ENCODE measurements at places on chromosomes 13 and 19.

DNA sequence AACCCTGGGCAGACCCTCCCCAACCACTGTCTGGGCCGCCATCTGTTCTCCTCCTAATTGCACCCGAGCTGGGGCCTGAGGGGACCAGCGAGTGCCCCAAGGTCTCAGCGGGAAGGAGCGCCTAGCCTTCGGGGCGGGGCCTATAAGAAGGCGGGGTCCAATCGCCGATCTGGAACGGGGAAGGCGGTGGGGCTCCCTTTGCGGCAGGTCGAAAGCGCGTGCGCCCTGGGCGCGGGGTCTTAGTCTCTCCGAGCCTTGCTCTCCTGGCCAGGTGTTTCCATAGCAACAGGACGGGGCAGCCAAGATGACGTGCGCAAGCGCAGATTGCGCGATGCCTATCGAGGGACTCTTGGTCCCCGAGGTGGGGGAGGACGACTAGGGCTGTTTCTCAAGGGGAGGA, 2.8 kb downstream of the MAST1 start:
- DNase-seq = peak; percentile 20

DNA sequence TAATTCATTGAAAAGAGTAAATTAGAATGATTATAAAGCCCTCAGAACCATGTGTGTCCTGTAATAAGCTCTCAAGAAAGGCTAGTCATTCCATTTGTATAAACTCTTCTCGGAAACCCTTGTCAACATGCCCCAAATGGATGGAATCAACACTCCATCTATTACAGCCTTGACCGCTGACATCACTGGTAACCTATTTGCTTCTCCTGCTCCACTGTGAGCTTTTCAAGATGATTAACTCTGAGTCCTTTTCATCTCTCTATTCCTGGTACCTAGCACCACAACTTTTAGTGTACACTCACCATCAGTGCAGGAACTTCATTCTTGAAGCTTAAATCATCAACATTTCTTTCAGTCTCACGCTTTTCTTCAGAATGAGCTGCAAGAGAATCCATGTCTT, 612.0 kb downstream of the DCT start:
- no peak for DNase-seq

- DNase-seq = no peak
Measured at GRCh38 chr13:113950451-113951245, 23.2 kb downstream of the C13orf46 start.

- no peak for DNase-seq
Measured at GRCh38 chr13:91934354-91934753, 535.9 kb downstream of the GPC5 start.

GRCh38 chr13:110333837-110334236, 26.8 kb downstream of the COL4A2 start:
- no peak for DNase-seq

DNA sequence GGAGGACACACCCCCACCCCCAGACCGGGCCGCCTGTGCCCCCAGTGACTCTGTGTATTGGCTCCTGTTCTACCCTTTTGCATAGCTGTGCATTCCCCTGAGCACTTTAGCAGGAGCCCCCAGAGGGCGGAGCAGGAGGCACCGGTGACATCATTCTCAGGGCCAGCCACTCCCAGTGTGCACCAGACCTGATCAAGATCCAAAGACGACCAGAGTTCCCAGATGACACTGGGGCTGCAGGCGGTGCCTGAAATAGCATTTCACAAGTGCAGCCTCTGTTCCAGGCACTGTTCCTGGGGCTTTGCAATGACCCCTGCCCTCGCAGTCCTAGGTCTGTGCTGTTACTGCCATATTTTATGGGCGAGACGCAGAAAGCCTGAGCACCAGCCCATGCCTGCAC, 14.5 kb upstream of the PTPRS start:
- DNase-seq = no peak

- DNase-seq = no peak
Measured at GRCh38 chr13:25971047-25971446, 80.8 kb downstream of the SHISA2 start.

GRCh38 chr19:4059891-4060620, 6.6 kb downstream of the ZBTB7A start:
- DNase-seq = no peak

DNA sequence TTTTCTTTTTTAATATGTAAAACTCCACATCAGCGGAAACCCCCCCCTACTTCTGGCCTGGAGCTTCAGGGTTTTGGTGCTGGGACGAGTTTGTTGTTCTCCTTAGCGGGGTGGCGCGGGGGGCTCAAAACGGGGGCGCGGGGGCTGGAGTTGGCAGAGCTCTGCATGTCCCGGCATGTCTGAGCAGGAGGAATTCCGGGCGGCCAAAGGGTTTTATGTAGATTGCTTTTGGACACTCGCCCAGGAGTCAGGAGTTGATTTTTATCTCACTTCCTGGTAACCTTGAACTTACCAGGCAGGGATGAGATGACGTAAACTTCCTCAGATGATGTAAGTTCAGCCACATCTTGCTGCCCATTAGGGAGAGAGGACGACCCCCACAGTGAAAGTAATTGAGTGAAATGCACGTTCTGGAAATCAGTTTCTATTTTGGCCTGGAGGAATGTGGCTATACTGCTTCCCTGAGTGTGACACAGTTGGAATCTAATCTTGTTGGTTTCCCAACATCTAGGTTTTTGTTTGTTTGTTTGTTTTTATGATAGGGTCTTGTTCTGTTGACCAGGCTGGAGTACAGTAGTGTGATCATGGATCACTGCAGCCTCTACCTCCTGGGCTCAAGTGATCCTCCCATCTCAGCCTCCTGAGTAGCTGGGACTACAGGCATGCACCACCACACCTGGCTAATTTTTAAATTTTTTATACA, 21.0 kb upstream of the GDF15 start:
- DNase-seq = no peak

- DNase-seq = no peak
Measured at GRCh38 chr19:37353968-37354367, 16.9 kb upstream of the ZNF527 start.

GRCh38 chr19:41735071-41735600, 20.2 kb upstream of the CEACAM6 start:
- no peak for DNase-seq

DNA sequence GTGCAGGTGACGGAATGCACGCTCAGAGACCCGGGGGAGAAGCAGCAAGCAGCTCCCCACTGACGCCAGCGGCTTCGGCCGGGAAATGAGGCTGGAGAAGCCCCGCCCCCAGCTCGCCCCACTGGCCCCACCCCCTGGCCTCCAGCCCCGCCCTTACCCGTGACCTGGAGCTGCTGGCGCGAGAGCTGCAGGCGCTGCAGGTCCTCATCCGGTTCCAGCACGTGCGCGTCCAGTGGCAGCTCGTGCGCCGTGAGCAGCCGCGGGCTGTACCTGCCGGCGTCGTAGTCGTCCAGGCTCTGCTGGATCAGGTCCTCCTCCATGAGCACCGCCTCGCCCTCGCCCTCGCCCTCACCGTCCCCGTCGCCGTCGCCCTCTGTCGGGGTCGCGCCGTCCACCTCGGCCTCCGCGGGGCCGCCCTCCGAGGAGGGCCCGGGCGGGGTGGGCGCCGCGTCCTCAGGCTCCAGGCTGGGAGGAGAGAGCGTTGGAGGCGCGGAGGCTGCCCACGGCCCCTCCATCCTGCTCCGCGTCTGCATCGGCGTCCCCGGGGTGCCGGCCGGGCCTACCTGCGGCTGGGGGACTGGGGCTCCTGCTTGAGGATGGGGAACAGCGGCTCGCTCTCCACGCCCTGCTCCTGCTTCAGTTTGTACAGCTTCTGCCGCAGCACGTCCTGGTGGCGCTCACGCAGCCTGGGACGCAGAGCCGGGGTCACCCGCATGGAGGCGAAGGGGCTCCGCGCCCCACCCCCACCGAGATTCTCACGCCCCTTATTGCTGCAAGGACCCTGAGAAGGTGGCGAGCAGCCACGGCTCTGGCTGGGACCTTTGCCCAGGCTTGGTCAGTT, 6.4 kb upstream of the TBXA2R start:
- DNase-seq = no peak

DNA sequence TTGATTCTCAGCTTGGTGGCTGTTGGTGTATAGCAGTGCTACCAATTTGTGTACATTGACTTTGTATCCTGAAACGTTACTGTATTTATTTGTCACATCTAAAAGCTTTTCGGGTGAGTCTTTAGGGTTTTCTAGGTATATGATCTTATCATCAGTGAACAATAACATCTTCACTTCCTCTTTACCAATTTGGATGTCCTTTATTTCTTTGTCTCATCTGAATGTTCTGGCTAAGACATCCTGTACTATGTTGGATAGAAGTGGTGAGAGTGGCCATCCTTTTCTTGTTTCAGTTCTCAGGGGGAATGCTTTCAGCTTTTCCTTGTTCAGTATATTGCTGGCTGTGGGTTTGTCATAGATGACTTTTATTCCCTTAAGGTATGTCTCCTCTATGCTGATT, 6.0 kb upstream of the ZNF738 start:
- DNase-seq = no peak

DNA sequence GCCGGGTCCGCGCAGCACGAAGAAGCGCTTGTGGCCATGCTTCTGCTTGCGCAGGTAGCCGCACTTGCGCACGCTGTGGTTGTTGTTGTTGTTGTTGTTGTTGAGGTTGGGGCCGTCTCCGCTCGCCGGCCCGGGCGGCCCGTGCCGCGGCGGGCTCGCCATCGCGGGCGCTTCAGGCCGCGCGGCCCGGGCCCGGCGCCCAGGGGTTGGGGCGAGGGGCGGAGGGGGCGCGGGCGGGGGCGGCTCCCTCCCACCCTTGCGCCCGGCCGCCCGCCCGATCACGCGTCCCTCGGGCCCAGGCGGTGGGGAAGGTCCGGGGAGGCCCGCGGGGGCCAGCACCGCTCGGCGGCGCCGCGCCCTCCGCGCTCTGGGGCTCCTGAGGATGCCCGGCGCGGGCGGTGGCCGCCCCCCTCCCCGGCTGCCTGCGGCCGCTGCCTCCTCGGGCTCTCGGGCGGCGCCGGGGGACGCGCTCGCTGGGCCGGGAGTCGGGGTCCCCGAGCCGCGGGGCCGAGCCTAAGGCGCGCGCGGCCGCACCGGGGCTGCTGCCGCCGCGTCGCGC, 412 bp downstream of the IRS2 start:
- no peak for DNase-seq

DNA sequence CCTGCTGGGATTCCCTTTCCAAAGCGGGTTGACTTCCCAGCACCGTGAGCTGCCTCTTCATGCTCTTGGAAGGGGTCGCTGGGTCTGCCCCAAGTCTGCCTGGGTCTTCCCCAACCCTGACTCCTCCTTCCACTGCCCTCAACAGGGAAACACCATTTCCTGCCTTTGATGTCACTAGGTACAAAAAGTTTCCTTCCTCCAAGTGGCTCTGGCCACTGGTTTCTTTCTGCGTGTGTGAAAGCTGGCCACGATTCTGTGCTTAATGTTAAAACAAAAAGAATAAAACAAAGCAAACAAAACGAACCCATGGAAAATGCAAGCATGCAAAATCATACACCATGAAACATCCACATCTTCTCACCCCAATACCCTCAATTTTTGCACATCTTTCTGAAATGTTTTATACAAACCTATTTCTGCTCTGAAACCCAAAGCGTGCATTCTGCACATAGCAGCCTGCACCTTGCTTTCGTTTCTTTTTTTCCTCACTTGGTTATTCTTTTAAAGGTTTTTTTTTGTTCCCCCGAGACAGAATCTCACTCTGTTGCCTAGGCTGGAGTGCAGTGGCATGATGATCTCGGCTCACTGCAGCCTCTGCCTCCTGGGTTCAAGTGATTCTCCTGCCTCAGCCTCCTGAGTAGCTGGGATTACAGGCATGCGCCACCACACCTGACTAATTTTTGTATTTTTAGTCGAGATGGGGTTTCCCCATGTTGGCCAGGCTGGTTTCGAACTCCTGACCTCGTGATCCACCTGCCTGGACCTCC, 12.5 kb upstream of the TNFSF9 start:
- DNase-seq = no peak

- DNase-seq = no peak
Measured at GRCh38 chr19:29833614-29834261, 21.9 kb downstream of the CCNE1 start.

GRCh38 chr13:25579221-25579620, 207.4 kb downstream of the ATP8A2 start:
- DNase-seq = no peak

DNA sequence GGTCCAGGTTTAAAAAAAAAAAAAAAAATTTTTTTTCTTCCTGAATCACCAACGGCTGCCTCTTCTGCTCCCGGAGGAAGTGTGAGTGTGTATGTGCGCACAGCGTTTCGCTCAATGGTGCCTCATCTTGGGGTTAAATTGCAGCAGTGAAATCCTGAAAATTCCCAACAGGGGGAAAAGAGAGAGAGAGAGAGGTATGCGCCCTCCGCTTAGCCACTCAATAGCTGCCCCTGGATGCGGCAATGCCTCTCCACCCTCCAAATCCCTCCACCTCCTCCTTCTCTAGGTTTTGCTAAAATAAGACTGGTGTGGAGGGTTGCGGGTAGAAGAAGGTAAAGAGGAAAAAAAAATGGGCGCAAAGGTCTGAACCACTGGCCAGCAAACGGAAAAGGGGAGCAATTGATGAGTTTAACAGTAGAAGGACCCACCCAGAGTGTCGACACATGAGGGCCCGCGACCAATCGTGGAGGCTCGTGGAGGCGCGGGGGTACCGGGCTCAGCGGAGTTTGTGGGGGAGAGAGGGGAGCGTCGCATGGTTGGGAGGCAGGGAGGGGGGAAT, 853 bp upstream of the CACNA1A start:
- DNase-seq = no peak

DNA sequence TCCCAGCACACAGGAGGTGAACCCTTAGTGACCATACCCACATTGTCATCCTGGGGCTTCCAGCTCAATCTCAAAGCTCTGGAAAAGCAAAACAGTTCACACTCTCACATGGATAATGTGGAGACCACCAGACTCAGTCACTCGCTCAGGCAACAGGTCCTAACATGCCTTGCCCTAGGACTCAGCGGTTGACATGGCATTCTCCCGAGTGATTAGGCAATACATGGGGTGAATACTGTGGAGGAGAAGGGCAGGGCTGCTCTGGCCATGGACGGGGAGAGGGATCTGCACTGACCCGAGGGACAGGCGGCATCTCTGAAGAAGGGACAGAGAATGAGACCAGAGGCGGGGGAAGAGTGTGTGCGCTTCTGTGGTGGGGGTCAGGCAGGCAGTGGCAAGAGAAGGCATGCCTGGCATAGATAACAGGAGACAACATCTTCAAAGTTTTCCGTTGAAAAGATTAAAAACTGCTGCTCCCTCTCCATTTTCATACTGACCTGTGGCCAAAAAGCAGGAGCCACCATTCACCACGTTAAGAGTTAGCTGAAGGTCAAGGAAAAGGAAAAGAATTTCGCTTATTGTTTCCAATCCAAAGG, 44.5 kb upstream of the EPHX3 start:
- no peak for DNase-seq

GRCh38 chr13:82749551-82749950, 1132.7 kb downstream of the SLITRK1 start:
- DNase-seq = no peak

- peak; percentile 46 for DNase-seq
Measured at GRCh38 chr13:100721885-100722512, 47.4 kb upstream of the TMTC4 start.

DNA sequence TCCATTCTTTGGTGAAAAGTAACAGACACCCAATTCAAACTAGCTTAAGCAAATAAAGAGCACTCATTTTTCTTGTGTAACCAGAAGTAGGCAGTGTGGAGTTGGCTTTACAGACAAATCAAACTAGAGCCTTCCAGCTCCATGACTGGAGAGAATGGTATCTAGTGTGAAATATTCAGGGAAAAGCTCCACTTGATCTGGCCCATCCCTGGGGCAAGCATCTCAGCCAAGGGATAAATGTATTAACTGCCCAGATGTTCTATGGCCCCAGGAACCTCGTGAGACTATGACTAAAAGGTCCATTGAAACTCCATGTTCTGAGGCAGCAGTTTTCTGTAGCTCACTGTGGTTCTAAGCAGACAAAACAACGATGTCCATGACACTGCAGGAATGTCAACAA, 49.9 kb downstream of the TBC1D4 start:
- DNase-seq = no peak

Data from activated naive CD4-positive, alpha-beta T cell treated with anti-CD3 and anti-CD28 coated beads, Interleukin-2, amount 50 U/mL, for 16 hours (primary cell).